Stimulated activated CD8-positive, alpha-beta memory T cell treated with anti-CD3 and anti-CD28 coated beads, Interleukin-7, amount 100 ng/mL, for 1 hour (primary cell): ENCODE measurements at places on chromosomes 11 and 22.

- no peak for DNase-seq
Observed at GRCh38 chr11:78351979-78352841, 65.4 kb downstream of the GAB2 start.

DNA sequence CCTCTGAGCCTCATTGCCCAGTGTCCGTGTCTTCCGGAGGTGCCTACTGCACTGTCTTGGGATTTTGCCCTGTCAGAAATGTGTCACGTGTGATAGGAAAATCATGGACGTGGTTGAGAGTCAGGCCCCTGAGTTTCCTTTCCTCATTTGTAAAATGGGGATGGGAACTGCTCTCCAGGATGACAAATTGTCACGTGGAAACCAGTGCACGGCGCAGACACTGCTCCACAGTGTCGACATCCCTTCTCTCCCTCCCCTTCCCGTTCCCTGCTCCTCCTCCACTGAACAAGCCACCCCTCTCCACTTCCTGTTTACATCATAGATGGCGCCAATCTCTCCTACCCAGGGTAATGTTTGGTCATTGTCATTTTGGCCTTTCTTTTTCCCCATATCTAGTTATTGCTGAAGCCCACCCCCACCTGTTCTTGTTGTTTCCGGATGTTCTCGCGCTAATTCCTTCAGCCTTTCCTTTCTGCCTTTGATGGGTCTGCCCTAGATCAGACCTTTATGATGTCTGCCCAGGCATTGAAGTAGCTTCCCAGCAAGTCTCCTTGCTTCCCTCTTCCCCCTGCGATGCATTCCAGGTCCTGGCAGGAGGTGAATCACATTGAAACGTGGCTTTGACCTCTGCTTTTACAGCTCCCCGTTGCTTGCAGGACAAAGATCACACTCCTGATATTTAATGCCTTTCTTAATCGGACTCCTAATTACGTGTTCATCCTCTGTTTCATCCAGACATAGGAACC, 91.8 kb downstream of the TBC1D22A start:
- DNase-seq: no peak

- no peak for DNase-seq
Observed at GRCh38 chr11:114090225-114090910, 30.9 kb downstream of the ZBTB16 start.

GRCh38 chr11:774873-775592, 2.3 kb downstream of the GATD1 start:
- no peak for DNase-seq

DNA sequence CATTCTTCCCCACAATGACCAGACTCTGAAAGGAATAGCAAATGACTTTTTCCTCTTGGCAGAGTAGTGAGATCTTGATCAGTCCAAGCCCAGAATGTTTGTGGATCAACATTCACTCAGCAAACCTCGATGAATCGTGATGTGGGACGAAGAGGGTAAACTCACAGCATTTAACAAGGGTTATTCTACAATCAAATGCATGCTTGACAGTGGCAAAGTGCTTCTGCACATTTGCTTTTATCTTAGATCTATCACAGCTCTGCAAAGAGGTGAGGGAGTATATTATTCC, 31.8 kb downstream of the TMPRSS5 start:
- DNase-seq: no peak

GRCh38 chr22:28015676-28016601, 96.9 kb upstream of the PITPNB start:
- DNase-seq: no peak

DNA sequence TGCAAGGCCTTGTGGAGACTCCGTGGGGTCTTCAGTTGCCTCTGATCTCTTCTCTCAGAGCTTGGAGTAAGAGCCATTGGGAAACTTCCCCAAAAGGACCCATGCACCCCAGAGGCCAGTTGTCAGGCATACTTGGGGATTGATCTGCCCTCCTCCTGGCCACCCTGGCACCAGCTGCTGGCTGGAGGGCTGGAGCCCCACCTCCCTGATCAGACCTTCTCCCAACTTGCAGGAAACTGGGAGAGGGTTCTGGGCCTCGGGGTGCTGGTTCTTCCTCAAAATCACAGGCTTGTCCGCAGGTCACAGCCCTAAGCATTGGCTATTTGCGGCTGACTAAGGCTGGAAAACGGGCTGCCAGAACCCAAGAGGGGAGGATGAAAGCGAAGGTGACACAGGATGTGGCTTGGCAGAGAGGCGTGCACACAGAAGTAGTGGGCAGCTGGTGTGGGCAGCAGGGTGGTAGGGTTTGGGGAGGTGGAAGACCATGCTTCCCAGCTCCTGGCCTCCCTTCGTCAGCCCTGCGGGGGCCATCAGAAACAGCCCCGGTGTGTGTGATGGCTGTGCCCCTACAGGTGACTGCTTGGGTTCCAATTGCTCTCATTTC, 1.3 kb upstream of the DGKZ start:
- no peak for DNase-seq

DNA sequence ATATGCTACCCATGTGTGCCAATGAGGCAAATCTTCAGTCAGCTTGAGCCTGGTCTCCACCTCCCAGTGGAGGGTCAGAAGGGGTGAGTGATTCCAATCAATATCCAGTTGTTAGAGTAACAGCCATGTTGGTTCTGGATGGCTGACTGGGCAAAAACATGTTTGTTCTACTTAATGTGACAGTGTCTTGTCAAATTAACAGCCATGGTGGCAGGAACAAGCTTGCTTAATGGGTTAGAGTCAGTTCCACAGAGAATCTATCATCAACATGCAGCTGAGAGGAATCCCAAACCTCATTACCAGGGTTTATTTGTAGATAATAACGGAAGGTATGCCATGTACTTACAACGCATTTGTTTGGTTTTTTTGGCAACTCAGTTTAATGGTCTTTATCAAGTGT, 133.2 kb downstream of the SLC17A6 start:
- DNase-seq: no peak

GRCh38 chr11:15662285-15662684, 547.6 kb downstream of the INSC start:
- DNase-seq: no peak

GRCh38 chr22:46626911-46627805, 7.0 kb downstream of the GRAMD4 start:
- DNase-seq: no peak

- no peak for DNase-seq
Observed at GRCh38 chr22:20458530-20459151, 21.0 kb upstream of the SCARF2 start.

DNA sequence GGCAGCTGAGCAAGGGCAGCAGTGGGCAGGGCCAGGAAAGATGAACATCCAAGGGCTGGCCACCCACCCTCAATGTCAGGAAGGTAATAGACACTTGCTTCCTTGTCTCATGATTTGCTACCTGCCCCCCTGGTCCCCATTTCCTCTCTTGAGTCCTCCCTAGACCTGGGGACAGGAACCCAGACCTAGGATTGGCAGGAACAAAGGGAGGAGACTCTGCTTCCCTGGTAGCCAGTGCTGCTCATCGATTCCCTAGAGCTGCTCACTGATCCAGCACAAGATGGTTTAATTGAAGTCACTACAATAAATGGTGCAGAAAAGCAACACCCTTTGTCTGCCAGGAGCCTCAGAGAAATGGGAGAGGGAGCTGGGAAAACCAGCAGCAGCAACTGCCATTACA, 67.8 kb upstream of the CHST1 start:
- DNase-seq: no peak

DNA sequence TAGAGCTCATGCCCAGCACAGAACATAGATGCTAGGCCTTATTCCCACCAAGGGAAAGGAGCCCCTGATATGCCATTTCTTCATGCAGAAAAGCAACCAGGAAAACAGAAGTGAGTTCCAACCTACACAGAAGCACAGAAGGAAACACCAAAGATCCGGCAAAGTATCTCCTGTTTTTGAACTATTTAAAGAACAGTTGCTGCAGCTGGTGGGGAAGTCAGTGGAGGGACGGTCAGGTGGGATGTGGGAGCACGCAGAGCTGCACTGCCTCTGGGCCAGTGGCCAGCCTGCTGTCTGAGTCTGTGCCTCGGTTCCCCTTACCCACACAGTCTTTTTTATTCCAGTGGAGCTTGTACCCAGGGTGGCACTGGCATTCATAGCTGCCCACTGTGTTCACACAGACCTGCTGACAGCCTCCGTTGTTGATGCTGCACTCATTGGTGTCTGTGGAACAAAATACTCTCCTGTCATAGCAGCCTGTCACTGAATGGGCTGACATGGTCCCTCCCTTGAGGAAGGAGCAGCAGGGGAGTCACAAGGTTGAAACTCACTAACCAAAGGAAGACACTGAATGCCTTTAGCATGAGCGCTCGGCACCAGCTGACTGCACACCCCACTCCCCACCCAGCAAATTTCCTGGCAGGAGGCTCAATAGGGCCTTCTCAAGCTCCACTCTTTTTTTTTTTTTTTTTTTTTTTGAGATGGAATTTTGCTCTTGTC, 37.9 kb downstream of the SCUBE2 start:
- DNase-seq: no peak

- no peak for DNase-seq
Observed at GRCh38 chr22:28052825-28053269, 133.8 kb upstream of the PITPNB start.

DNA sequence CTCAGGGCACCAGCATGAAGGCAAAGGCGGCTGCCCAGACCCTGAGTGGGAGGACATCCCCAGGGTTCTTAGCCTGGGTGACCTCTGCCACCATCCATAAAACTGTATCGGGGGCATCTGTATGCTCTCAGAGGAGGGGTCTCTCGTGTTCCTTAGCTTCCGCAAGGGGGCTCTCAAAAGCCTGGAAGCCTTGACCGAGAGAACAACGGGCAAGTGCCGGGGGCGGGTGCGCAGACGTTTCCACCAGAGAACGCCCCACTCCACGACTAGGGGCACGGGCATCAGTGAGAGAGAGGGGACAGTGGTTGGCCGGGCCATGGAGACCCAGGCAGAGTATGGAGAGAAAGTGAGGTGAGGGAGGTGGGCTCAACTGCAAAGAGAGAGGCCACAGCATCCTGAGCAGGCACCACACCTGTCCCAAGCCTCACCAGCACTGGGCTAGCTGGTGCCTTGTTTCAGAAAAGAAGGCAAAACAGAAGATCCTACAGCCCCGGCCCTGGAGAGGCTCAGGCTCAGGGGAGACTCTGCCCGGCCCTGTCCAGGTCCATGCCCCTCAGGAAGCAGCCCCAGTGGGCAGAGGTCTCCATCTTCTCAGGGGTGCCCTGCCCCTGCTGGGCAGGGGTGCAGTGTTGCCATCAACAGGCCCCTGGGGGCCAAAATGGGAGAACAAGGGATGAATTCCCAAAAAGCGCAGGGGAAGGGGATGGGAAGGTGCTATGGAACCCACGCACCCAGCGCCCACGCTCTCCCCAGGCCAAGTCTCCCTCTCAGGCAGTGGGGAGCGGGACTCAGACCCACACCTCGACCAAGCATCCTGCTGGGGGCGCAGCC, 5.9 kb downstream of the TSPAN32 start:
- no peak for DNase-seq

DNA sequence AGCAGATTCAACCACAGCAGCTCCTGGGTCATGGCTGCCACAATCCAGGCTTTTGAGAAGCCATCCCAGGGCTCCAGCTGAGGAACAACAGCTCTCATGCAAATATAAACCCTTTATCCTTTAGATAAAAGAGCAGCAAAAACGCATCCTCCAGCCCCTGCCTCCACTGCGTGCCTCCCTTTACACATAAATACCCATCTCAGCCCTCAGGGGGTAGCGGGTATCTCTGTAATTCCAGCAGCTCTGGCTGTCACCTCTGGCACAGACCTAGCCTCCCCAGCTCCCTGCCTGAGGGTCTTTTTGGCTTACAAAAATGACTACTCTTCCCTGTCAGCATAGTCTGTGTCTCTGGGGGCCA, 21.6 kb downstream of the LMO1 start:
- DNase-seq: no peak

- no peak for DNase-seq
Observed at GRCh38 chr11:33347490-33348125, 90.4 kb downstream of the HIPK3 start.
